Activated T-cell treated with anti-CD3 and anti-CD28 coated beads for 1 hour (primary cell): ENCODE measurements at places on chromosomes 16 and 17.

DNA sequence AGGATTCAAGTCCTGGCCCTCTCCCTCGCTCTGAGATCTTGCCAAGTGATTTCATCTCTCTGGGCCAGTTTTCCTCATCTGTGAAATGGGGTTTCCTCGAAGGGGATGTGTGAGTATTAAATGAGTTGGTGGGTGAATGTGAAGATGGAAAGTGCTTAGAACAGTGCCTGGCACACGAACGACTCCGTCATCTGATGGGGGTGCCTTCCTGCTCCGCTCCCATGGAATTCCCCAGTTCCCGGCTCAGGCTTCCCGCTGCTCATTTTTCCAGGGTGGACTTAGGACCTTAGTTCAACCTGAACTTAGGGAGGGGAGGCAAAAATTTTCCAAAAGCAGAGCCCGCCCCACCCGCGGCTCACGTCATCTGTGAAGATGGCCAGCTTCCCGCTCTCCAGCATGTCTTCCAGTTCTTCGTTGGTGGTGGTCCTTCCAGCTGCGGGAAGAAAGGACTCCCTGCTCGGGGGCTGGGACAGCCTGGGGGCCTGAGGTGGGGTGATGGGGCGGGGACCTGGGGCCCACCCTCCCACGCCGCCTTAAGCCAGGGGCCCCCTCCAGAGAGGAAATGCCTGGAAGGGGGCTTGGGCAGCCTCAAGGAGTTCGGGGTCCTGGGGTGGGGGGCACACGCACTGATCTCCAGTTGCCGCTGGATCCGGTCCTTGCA lies 11.4 kb downstream of the HSD3B7 start:
- no peak for DNase-seq

DNA sequence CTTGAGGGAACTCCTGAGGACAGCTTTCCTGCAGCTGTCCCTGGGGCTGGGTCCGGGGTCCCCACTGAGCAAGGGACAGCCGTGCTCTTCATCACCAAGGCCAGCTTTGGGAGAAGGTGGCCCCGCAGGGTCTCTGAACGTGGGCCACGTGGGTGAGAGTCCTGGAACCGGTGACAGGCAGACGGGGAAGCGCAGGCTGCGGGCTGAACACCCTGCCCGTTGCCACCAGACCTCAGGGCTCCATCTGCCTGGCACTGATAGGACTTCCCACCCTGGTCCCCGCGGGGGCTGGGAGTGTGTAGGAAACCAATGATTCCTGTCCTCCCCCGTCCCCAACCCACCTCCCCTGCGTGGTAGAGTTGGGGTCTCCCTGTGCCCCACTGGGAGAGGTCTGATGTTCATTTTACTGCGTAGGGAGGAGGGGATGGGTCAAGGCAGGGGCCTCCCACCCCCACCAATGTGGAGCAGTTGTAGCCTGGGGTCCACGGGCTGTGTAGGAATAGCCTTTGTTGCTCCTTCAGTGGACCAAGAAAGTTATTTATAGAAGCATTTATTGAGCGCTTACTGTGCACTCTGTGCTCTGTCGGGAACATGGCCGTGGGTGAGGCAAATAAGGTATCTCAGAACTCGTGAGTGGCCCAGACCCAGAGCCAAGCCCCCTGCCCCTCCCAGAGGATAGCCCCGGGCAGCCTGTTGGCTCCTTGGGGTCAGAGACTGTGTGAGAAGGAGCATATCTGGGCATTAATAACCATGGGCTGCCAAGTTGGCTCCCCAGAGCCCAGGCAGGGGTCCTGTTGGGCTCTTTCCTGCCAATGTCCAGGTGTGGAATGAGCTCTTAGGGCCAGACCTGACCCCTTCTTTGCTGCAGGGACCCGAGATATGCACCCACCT lies 1.3 kb downstream of the ADGRG1 start:
- DNase-seq: no peak

DNA sequence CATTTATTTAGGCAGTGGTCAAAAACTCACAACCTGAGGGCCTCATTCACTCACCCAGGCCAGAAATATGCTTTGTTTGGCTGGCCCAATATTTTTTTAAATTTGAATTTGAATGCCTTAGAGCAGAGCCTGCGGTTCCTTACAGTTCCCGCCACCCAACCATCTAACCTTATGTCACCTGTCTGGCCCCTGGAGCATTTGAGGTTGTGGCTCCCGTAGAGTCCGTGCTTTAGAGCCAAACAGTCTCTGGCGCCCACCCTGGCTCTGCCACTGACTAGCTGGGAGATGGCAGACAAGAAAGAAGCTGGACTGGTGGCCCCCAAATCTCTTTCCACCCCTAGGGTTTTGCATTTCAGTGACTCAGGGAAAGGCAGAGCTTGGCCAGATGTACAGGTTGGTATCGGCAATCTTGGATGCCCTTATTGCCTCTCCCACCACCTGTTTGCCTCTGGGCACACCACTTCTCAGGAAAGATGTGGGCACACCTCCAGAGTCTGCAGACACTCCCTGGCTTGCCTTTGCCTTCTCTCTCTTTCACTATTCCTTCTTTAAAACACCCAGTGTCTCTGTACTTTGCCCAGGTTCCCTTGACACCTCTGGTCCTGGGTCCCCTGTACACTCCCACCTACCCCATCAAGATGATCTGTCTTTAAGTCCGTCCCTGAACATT lies 1.9 kb upstream of the MAP3K14 start:
- no peak for DNase-seq

- DNase-seq: no peak
These were observed 5.7 kb upstream of the KRT13 start for GRCh38 chr17:41511116-41511515.

- no peak for DNase-seq
These were observed 79.5 kb upstream of the DOC2B start for GRCh38 chr17:260944-261343.

DNA sequence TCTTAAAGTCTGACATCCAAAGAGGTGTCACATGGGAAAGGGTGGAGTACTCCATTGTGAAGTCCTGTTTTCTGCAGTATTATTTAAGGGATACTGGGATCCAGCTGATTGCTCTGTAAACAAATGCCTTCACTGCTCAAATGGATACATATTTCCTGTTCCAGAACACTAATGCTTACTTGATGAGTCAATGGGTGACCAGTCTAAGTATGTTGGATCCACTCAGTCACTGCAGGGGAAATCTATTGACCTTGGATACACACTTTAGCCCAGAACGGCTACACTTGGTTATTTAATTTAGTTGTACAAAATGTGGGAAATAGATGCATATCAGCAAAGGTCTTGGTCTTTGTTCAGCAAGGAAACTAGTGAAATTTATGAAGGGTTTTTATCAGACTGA lies 261.4 kb downstream of the MAP2K4 start:
- DNase-seq: no peak

DNA sequence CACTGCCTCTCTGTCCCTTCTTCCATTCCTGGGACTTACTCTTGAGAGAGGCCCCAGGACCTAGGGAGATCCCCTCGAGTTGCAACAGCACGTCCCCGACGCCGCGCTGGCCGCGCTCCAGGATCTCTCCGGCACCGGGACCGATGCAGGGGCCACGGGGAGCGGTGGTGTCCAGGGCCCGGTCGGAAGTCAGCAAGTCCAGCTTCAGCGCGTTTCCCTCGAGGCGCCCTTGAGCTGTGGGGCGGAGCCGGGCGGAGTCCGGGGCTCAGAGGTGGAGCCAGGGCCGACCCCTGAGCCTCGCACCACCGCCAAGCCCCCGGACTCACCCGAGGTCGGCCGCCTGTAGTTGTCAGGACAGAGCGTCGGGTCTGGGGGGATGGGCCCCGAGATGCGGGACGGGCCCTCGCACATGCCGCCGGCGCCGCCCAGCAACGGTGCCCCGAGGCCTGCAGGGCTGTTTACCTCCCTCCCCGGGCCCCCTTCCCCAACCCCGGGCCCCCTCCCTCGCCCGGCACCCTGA lies 458 bp downstream of the ENKD1 start:
- no peak for DNase-seq

DNA sequence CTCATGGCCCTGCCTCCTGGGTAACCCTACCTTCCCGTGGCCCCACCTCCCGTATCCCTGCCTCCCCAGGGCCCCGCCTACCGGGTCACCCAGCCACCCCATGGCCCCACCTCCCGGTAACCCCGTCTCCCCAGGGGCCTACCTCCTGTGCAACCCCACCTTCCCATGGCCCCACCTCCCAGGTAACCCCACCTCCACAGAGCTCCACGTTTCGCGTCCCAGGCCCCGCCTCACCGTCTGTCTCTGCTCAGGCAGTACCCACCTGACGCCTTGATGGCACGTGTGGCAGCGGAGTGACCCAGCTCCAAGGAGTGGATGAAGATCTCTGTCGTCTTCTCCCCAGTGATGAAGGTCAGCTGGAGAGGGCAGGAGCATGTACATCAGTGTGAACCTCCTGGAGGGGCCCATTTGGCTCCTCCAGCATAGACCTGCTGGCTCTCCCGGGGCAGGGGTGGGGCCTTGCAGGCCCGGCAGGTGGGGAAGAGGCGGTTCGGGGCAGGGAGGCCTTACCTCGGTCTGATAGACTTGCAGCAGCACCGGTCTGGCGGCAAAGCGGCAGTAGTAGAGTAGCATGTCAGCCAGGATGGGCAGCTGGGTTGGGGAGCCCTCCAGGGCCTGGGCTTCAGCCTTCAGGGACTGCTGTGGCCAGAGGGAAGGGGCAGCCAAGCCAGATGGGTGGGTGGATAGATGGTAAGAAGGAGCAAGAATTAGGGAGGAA lies 18.7 kb upstream of the PIK3R6 start:
- DNase-seq: no peak

DNA sequence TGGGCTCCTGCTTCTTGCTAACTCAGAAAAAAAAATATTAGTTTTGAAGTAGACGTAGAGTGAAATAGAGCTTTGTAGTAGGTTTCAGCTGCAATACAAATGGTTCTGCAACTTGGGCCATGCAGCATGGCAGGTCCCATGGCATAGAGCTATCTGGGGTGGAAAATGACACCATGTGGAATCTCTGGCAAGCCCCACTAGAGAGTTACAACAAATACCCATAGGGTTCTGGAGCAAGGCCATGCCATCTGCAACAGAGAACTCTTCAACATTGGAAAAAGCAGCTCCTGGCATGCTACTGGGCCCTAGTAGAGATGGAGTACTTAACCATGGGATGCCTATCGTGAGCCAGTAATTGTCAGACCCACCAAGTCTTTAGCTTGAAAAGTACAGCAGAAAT lies 25.3 kb upstream of the RBBP6 start:
- no peak for DNase-seq

- DNase-seq: no peak
These were observed 2.5 kb upstream of the ST6GALNAC2 start for GRCh38 chr17:76588182-76588581.

DNA sequence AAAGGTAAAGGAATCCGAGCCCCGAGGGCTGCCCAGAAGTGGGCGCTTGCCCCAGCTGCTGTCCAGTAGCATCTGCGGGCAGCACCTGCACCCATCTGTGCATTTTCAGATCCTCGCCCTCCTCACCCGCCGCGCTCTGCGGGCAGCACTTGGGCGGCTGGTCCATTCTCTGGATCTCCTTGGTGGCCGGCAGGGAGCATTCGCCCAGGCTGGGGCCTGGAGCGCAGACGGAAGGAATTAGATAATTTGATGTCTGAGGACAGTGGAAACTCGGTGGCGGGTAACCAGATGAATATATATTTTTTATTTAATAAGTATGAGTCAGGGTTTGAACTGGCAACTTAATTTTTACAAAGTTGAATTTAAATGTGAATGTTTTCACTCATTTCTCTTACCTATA lies 88.5 kb downstream of the NPIPB11 start:
- no peak for DNase-seq

GRCh38 chr16:616733-617586 lies 13.8 kb upstream of the WFIKKN1 start:
- no peak for DNase-seq

DNA sequence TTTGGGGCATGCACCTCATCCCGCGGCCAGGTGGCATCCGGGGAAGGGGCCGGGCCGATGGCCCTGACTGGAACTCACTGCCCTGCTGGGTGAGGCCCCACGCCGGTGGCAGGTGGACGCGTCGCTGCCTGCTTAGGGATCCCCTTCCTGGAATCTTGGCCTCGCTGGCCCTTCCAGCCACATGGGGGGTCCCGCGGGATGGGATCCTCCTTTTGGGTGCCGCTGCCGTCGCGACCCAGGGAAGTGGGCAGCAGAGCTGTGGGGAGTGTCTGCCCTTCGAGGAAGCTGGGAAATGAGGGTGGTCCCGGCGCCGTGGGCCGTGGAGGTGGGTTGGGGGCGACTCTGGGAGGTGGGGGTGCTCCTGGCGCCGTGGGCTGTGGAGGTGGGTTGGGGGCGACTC lies 12.8 kb downstream of the METRNL start:
- DNase-seq: no peak

GRCh38 chr17:39607057-39607850 lies 466 bp downstream of the NEUROD2 start:
- no peak for DNase-seq

DNA sequence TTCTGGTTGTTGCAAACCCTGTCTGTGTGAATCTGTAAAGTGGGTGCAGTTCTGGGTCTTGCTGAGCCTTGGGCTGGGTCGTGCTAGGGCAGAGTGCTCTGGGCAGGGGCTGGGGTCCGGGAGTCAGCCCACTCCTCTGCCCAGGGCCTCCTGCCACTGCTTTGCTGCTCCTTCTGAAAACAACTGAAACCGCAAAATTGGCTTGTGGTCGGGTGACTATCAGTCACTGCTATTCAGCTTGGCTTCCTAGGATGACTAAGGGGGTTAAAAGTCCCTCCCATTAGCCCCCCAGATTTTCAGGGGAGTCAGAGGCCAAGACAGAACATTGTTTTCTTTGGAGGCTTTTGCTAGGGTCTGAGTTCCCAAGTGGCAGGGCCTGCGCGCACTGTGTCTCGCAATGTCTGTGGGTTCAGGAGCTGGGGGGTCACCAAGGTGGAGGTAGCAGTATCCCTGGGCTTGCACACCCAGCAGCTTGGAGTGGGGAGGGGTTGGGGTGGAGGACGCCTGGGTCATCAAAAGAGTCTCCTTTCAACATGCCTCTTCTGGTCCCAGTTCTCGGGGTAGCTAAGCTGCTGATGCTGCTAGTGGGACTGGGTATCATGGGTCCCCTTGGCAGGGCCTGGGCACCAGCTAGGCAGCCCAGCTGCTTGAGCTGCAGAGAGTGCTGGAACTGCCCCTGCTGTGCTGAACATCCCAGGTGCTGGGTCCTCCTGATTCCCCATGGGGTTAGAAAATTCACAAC lies 13.5 kb upstream of the TBX21 start:
- DNase-seq: no peak

DNA sequence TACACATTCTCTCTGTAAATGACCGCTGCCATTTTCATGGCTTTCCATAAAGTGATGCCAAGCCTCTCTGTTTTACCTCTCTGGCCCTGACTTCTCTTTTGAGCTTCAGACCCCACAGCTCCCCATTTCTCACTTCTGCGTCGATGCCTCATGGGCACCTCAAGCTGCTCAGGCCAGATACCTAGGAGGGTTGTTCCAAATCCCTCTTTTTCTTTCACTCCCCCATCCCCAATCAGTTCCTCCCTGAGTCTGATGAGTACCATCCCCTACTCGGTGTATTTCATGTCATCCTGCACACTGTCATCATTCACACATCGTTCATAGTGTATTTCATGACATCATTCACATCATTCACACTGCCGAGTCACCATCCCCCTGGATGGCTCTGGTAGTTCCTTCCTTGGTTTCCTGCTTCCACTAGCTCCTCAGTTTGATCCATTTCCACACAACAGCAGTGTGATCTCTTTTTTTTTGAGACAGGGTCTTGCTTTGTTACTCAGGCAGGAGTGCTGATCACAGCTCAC lies 43.1 kb downstream of the NTN1 start:
- DNase-seq: no peak
